ENCODE measurements at places on chromosomes 2 and 18.

- DNase-seq, result no peak
Measured at GRCh38 chr18:58993260-58993659, 128.6 kb downstream of the ZNF532 start.

GRCh38 chr18:51123481-51123880 lies 74.0 kb downstream of the MEX3C start:
- DNase-seq, result no peak

GRCh38 chr2:218855305-218856166 lies 4.1 kb upstream of the WNT6 start:
- DNase-seq, result no peak

DNA sequence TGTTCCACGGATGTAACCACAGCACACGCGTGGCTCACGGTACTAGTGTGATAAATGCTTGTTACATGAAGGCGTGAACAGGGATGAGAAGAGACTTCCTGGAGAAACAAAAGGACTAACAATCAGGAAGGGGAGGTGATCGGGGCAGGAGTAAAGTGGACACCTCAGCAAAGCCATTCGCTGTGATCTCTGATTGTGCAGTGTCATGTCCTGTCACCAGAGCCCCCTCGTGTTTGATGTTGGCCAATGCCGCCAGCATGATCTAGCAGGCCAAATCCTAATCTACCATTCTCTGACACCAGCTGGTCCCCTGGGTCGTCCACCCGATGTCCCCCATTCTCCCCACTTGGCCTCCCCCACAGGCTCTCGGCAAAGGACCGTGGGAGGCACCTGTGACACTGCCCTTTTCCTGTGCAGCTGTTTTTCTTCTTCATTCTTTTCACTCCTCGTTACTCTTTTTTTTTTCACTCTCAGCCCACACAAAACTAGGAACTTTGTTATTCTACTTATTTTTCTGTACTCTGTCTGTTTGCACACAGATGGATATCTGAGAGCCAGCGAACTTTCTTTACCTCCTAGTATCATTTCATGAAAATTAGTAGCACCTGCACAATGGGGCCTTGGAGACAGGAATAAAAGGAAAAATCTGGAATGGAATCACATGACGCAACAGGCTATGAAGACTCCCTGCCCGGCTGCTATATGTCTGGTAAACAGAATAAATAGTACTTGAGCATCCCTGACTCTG lies 146.8 kb downstream of the TGIF1 start:
- DNase-seq, result peak; percentile 75

- no peak for DNase-seq
Measured at GRCh38 chr2:15298770-15299169, 262.4 kb downstream of the NBAS start.

DNA sequence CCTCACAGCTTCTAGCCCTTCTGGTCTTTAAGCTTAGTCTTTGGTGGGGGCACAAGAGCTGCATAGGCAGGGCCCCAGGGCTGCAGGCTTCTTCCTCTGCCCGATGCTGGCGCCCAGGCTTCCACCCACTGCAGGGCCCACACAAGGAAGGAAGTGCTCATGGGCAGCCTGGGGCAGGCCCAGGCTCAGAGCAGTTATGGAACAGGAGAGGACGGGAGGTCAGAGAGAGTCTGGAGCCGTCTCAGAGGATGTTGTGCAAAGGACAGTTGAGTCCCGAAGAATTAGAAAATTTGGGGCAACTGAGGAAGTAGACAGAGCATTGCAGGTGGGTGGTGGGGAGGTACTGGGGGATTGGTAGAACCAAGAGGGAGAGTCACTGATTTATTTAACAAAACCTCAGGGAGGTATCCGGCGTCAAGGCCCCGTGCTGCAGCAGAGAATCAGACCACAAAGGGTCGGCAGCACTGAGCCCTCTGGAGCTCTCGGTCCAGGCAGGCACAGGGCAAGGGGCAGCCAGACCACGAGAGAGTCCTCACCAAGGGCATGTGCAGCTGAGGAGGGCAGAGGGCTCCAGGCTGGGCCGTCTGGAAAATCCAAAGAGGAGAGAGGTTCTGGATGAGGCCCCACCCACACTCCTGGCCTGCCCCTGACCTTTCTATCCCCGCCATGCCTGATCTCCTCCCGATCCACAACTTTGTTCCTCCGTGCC lies 110.8 kb upstream of the GLI2 start:
- DNase-seq, result no peak

DNA sequence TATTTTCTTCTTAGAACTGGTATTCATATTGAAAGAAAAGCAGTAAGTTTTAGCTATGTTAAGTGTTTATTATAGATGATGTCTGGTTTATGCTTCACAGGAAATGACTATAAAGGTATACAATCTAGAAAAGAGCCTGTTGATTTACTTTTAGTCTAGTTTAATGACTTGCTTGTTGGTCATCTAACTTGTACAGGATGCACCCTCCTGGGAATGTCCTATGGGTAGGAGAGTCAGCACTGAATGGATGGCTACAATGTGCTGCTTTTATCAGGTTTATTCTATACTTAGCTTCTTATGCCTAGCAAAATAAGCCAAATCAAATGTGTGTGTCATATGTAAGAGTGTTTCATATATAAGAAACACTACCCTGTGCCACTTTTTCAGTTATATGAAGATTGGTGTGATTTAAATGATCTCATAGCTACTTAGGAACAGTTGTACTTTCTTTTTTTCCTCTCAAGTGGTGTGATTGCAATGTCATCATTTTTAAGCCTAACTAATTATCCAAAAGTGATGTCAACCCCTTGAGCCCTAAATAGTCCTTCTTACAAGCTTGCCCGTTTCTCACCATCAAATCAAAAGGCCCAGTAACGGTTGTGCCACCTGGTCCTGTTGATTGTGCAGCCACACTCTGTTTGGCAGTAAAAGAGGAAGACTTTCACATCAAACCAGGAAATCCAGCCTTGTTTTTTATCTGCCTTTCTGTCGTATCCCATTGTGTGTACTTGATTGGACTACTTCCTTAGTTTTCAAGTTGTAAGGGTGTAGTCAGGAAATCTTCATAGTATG lies 176.0 kb downstream of the DIS3L2 start:
- DNase-seq, result no peak

GRCh38 chr2:102672107-102672776 lies 52.9 kb downstream of the SLC9A2 start:
- DNase-seq, result no peak

GRCh38 chr2:180980943-180981911 lies 822 bp downstream of the UBE2E3 start:
- DNase-seq, result peak; percentile 29
